Activated naive CD8-positive, alpha-beta T cell treated with anti-CD3 and anti-CD28 coated beads for 36 hours (primary cell): ENCODE measurements at places on chromosomes 4 and X. TPM values are rescaled to one million over a fixed set of nuclear protein-coding genes. Genes with fewer than 3 reads are reported as not detected.

GRCh38 chr4:87961993-87962392 is 13.5 kb upstream of the SPP1 start:
- H3K36me3 ChIP-seq, result no peaks in the 10 kb centered on the region
- H3K27me3 ChIP-seq, result no peaks in the 10 kb centered on the region

- no peak overlapping the region for H3K4me3 ChIP-seq
- H3K27me3 ChIP-seq, result no peaks in the 10 kb centered on the region
- peaks cover 35% of the 10 kb centered on the region for H3K36me3 ChIP-seq
- DNase-seq, result no peak
These were observed 10.8 kb downstream of the SLC10A7 start for GRCh38 chr4:146510942-146511341.

GRCh38 chrX:69117876-69118526 is 47.3 kb downstream of the PJA1 start:
- peaks cover 3% of the 10 kb centered on the region for H3K27me3 ChIP-seq
- no peak overlapping the region for H3K4me3 ChIP-seq
- H3K4me1 ChIP-seq, result peaks cover 13% of the 10 kb centered on the region
- no peak overlapping the region for H3K27ac ChIP-seq
- no peaks in the 10 kb centered on the region for H3K36me3 ChIP-seq

GRCh38 chr4:40812856-40813255 is 63.1 kb downstream of the NSUN7 start:
- no peaks in the 10 kb centered on the region for H3K4me1 ChIP-seq
- H3K27me3 ChIP-seq, result peaks cover 7% of the 10 kb centered on the region
- no peak overlapping the region for H3K27ac ChIP-seq
- H3K4me3 ChIP-seq, result no peak overlapping the region
- no peaks in the 10 kb centered on the region for H3K36me3 ChIP-seq

GRCh38 chr4:6425336-6425735 is 47.1 kb downstream of the PPP2R2C start:
- no peaks in the 10 kb centered on the region for H3K4me1 ChIP-seq
- no peak overlapping the region for H3K27ac ChIP-seq
- no peaks in the 10 kb centered on the region for H3K36me3 ChIP-seq
- DNase-seq, result no peak
- no peak overlapping the region for H3K4me3 ChIP-seq
- H3K27me3 ChIP-seq, result no peaks in the 10 kb centered on the region

DNA sequence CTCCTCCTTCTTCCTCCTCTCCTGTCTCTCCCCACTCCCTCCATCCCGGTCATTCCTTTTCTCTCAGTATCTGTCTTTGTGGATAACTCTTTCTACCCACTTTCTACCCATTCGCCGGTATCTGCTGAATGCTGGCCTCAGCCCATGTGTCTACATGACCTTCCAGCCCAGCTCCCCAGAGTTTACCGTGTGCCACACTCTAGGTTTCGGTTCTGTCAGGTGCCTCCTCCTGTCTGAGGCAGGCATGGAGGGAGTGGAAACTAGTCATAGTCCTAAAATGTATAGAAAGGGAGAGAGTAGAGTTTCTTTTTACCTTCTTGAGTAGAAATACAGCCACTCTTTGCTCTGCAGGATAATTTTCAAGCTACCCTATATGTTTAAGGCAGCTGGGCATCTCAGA is 33.5 kb upstream of the SCRG1 start:
- H3K4me1 ChIP-seq, result no peaks in the 10 kb centered on the region
- no peaks in the 10 kb centered on the region for H3K36me3 ChIP-seq
- H3K4me3 ChIP-seq, result no peak overlapping the region

- peaks cover 40% of the 10 kb centered on the region for H3K36me3 ChIP-seq
- no peak overlapping the region for H3K4me3 ChIP-seq
- peak overlapping the region; percentile 73 for H3K27ac ChIP-seq
- no peaks in the 10 kb centered on the region for H3K27me3 ChIP-seq
These were observed 21.1 kb downstream of the RNF4 start for GRCh38 chr4:2489841-2490552.

DNA sequence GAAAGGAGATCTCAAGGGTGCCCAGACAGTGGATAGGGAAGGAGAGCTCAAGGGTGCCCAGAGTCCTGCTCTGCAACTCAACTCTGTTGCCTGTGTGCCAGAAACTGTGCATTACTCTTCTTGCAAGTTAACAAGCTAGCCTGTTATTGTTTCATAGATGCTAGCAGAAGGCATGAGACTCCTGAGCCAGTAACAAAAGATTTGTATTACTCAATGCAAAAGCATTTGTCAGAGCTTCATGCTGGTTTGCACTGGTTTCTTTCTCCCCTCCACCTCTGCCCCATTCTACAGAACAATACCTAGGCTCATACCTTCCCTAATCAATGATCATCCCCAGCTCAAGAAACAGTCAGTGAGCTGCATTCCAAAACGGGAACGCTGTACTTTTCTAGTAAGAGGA is 124.5 kb upstream of the NEIL3 start:
- peaks cover 2% of the 10 kb centered on the region for H3K4me1 ChIP-seq
- no peak overlapping the region for H3K27ac ChIP-seq
- peaks cover 3% of the 10 kb centered on the region for H3K27me3 ChIP-seq
- H3K4me3 ChIP-seq, result no peak overlapping the region
- no peaks in the 10 kb centered on the region for H3K36me3 ChIP-seq

GRCh38 chrX:13158911-13159310 is 114.5 kb upstream of the FAM9C start:
- H3K4me3 ChIP-seq, result no peak overlapping the region
- H3K27me3 ChIP-seq, result no peaks in the 10 kb centered on the region
- H3K27ac ChIP-seq, result no peak overlapping the region
- no peaks in the 10 kb centered on the region for H3K4me1 ChIP-seq

DNA sequence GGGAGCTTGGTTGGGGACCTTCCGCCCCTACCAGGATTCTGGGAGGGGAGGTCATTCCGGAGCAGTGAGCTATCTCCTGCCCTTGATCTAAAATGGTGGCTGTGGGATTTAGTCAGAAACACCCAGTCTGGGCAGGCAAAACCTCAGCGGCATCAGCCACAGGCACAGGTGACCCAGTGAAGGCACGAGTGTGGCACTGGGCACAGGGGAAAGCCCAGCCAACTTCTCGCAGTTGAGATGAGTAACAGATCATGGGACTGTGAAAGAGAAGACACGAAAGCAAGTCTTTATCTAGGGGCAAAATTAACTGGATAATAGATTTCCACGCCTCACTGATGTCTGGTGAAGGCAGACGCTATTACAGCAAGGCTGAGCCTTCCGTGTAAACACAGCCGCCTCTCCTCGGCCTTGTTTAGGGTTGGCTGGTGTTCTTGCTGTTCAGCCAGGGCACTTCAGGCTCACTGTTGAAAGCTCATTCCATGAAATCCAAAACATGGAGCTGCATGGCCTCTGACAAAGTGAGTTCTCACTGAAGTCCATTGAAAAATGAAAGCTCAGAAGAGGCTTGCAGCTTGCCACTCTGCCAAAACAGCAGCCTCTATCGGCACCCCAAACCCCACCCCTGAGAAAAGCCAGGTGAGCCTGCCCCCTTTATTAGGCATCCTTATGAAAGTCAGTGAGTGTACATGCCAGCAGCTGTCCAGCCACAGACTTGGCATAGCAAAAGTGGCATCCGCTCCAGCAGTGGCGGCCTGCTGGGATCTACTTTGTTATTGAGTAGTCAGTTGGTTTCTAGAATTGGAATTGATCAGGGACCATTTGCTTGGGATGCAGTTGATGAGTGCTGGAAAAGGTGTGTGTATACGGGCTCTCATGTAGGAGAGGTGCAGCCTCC is 102.3 kb upstream of the MTM1 start:
- no peak overlapping the region for H3K4me3 ChIP-seq
- no peak overlapping the region for H3K27ac ChIP-seq
- no peaks in the 10 kb centered on the region for H3K4me1 ChIP-seq
- H3K36me3 ChIP-seq, result peaks cover 2% of the 10 kb centered on the region

GRCh38 chr4:16677001-16677944 is 221.2 kb downstream of the LDB2 start:
- no peak overlapping the region for H3K4me3 ChIP-seq
- no peak for DNase-seq
- H3K27me3 ChIP-seq, result no peaks in the 10 kb centered on the region
- H3K4me1 ChIP-seq, result no peaks in the 10 kb centered on the region
- H3K36me3 ChIP-seq, result no peaks in the 10 kb centered on the region

- H3K27ac ChIP-seq, result no peak overlapping the region
- DNase-seq, result no peak
- no peaks in the 10 kb centered on the region for H3K4me1 ChIP-seq
- H3K27me3 ChIP-seq, result peaks cover 4% of the 10 kb centered on the region
- no peak overlapping the region for H3K4me3 ChIP-seq
- H3K36me3 ChIP-seq, result no peaks in the 10 kb centered on the region
These were observed 136.3 kb downstream of the COL25A1 start for GRCh38 chr4:109166126-109166525.

DNA sequence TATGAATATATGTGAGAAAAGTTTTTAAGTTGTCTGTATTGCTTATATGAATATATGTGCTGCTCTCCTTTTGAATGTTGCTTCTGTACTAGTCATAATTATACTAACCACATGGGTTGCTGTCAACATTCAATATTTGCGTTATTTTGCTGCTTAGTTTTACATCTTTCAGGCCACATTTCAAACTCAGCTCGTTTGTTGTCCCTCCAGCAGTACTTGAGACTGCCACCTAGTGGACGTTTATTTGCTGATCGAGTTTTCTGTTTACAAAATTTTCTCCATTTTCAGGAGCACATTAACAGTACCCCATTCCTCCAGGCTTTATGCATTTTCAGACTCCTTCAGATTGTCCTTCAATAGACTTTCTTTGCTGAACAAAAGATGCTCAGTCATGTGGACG is 75.8 kb downstream of the NUDT11 start:
- no peaks in the 10 kb centered on the region for H3K27me3 ChIP-seq
- H3K27ac ChIP-seq, result no peak overlapping the region
- peaks cover 9% of the 10 kb centered on the region for H3K4me1 ChIP-seq
- no peak overlapping the region for H3K4me3 ChIP-seq
- no peaks in the 10 kb centered on the region for H3K36me3 ChIP-seq

DNA sequence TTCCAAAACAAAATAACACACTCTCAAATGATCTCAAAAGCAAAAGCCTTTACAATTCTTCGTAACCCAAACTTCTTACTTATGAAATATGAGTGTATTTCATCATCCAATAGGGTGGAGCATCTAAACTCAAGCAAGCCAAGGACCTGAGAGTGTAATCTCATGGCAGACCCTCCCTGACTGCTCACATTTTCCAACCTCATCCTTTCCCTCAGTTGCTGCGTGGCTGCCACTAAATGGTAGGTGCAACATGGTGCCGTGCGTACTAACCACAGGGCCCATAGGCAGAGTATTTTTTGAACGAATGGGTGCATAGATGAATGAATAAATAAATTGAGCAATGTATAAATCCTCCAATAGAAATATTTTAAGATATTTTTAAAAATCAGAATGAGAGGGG is 45.4 kb downstream of the TTC29 start:
- H3K27ac ChIP-seq, result no peak overlapping the region
- peaks cover 30% of the 10 kb centered on the region for H3K27me3 ChIP-seq
- peak; percentile 9 for DNase-seq
- peaks cover 4% of the 10 kb centered on the region for H3K4me1 ChIP-seq

- no peak overlapping the region for H3K27ac ChIP-seq
- H3K27me3 ChIP-seq, result no peaks in the 10 kb centered on the region
- peaks cover 12% of the 10 kb centered on the region for H3K4me1 ChIP-seq
- no peak overlapping the region for H3K4me3 ChIP-seq
- peak; percentile 3 for DNase-seq
- peaks cover 7% of the 10 kb centered on the region for H3K36me3 ChIP-seq
These were observed 21.3 kb downstream of the SPCS3 start for GRCh38 chr4:176340871-176341685.

GRCh38 chrX:53716328-53717088 is 30.0 kb upstream of the HUWE1 start:
- peak overlapping the region; percentile 97 for H3K27ac ChIP-seq
- no peaks in the 10 kb centered on the region for H3K27me3 ChIP-seq
- H3K4me1 ChIP-seq, result peaks cover 40% of the 10 kb centered on the region
- H3K4me3 ChIP-seq, result peak overlapping the region; percentile 85
- H3K36me3 ChIP-seq, result peaks cover 11% of the 10 kb centered on the region

DNA sequence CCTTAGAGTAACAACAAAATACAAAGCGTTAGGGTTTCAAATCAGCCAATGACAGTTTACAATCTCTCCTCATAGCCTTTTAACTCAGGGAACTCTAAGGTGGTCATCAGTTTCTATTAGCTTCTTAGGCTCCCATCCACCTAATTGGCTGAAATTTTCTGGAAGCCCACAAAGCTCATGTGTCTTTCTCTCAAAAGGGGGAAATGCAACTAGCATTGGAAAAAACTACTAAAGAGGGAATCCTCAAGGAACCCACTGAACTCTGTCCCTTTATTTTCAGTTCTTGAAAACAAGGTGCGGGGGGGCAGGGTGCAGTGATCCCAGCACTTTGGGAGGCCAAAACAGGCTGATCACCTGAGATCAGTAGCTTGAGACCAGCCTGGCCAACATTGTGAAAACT is 56.4 kb downstream of the PDGFC start:
- no peaks in the 10 kb centered on the region for H3K36me3 ChIP-seq
- H3K4me3 ChIP-seq, result no peak overlapping the region
- DNase-seq, result no peak
- H3K27me3 ChIP-seq, result no peaks in the 10 kb centered on the region
- H3K4me1 ChIP-seq, result no peaks in the 10 kb centered on the region

GRCh38 chrX:2542826-2543521 is 42.2 kb upstream of the DHRSX start:
- no peaks in the 10 kb centered on the region for H3K4me1 ChIP-seq
- H3K4me3 ChIP-seq, result no peak overlapping the region
- H3K27me3 ChIP-seq, result no peaks in the 10 kb centered on the region
- H3K27ac ChIP-seq, result no peak overlapping the region

DNA sequence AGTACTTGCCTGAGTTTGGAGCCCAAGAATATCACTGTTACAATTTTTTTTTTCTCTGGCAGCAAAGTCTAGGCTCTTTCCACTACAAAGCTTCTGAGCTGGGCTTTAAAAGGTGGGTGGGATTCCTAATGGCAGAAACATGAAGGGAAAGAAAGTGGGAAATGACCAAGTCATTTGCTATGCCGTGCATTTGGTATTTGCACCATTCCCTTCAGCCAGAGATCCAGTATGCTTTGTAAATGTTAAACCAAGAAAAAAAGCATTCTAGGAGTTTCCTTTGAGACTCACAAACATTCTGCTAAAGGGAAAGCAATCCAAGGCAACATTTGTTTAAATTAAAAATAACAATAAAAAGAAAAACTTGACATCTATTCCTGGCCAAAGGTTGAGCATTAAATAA is 451.2 kb downstream of the RAB28 start:
- H3K4me3 ChIP-seq, result no peak overlapping the region
- no peak overlapping the region for H3K27ac ChIP-seq
- no peaks in the 10 kb centered on the region for H3K27me3 ChIP-seq
- no peaks in the 10 kb centered on the region for H3K4me1 ChIP-seq

DNA sequence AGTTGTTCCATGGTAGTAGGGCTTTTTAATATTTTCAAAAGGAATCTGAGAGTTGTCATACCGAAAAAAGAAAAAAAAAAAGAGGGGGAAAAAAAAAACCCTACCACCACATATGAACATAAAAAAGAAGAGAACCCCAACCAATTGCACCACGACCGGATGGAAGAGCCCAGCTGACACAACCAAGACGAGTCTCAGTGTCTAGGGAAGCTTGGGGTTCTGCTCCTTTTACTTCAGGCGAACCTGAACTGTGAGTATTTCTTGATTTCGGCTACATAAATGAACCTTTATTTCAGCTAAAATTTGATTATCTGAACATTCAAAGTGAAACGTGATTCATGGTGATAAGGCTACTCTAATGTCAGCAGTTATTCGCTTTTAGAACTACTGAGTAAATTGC is at the start of gene GPR34:
GPR34 (plus strand) TSS at position 139 of the 400 bp plus-strand sequence. CDS start 6,661 bp downstream, outside the sequence.
- peaks cover 29% of the 10 kb centered on the region for H3K4me1 ChIP-seq
- peak within 1 kb of the TSS; percentile 18 for H3K4me3 ChIP-seq
- no peaks in the 10 kb centered on the region for H3K27me3 ChIP-seq
- H3K36me3 ChIP-seq, result peaks cover 16% of the 10 kb centered on the region

The KLHL34 gene
- total RNA-seq, result 0.62 TPM

The ANOS1 gene
- total RNA-seq, result not detected

The DACH2 gene
- total RNA-seq, result not detected

The CLGN gene
- 0.22 TPM for total RNA-seq

The HPGD gene
- 6.2 TPM for total RNA-seq

The OPRPN gene
- total RNA-seq, result not detected

The RAB40AL gene
- not detected for total RNA-seq
